Lower lobe of right lung (tissue), 2 donors: ENCODE measurements at places on chromosomes 6 and 20. TPM values are rescaled to one million over a fixed set of nuclear protein-coding genes. Genes with fewer than 3 reads are reported as not detected.

- no peak overlapping the region for H3K27ac ChIP-seq
- no peak for DNase-seq
- no peak overlapping the region for H3K4me3 ChIP-seq
- H3K36me3 ChIP-seq, result no peaks in the 10 kb centered on the region
- no peaks in the 10 kb centered on the region for H3K4me1 ChIP-seq
- H3K27me3 ChIP-seq, result no peaks in the 10 kb centered on the region
These were observed 123.7 kb downstream of the EPHA7 start for GRCh38 chr6:93295631-93296030.

GRCh38 chr6:7960848-7961247 lies 50.3 kb upstream of the TXNDC5 start:
- H3K27me3 ChIP-seq, result no peaks in the 10 kb centered on the region
- H3K4me1 ChIP-seq, result no peaks in the 10 kb centered on the region
- DNase-seq, result no peak
- no peak overlapping the region for H3K27ac ChIP-seq

- H3K27me3 ChIP-seq, result no peaks in the 10 kb centered on the region
- H3K4me3 ChIP-seq, result no peak overlapping the region
- H3K36me3 ChIP-seq, result no peaks in the 10 kb centered on the region
- no peak overlapping the region for H3K27ac ChIP-seq
- H3K4me1 ChIP-seq, result no peaks in the 10 kb centered on the region
These were observed 405.0 kb downstream of the UTRN start for GRCh38 chr6:144690133-144690532.

- H3K4me1 ChIP-seq, result peaks cover 57% of the 10 kb centered on the region
- no peak overlapping the region for H3K4me3 ChIP-seq
- H3K27me3 ChIP-seq, result no peaks in the 10 kb centered on the region
These were observed 48.2 kb upstream of the TLDC2 start for GRCh38 chr20:36827541-36828279.

DNA sequence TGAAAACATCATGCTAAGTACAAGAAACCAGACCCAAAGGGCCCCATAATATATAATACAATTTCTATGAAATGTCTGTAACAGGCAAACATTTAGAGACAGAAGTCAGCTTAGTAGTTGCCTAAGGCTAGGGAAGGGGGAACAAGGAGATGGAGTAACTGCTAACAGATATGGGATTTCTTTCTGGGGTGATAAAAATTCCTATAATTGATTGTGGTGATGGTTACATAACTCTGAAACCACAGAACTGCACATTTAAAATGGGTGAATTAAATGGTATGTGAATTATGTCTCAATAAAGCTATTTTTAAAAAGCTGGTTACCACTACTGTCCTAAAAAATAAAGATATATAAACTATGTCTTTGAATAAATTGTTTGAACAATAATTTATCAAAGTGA lies 3.2 kb downstream of the CEP162 start:
- no peaks in the 10 kb centered on the region for H3K36me3 ChIP-seq
- no peak for DNase-seq
- H3K4me3 ChIP-seq, result no peak overlapping the region
- peaks cover 16% of the 10 kb centered on the region for H3K4me1 ChIP-seq
- H3K27ac ChIP-seq, result no peak overlapping the region

GRCh38 chr6:39428816-39429215 lies 106.3 kb upstream of the KCNK16 start:
- no peaks in the 10 kb centered on the region for H3K36me3 ChIP-seq
- no peak for DNase-seq
- no peak overlapping the region for H3K27ac ChIP-seq
- peaks cover 11% of the 10 kb centered on the region for H3K4me1 ChIP-seq

- peaks cover 4% of the 10 kb centered on the region for H3K36me3 ChIP-seq
- H3K27me3 ChIP-seq, result no peaks in the 10 kb centered on the region
- DNase-seq, result no peak
- no peak overlapping the region for H3K4me3 ChIP-seq
These were observed 20.4 kb downstream of the ZC3H12D start for GRCh38 chr6:149464411-149464810.

DNA sequence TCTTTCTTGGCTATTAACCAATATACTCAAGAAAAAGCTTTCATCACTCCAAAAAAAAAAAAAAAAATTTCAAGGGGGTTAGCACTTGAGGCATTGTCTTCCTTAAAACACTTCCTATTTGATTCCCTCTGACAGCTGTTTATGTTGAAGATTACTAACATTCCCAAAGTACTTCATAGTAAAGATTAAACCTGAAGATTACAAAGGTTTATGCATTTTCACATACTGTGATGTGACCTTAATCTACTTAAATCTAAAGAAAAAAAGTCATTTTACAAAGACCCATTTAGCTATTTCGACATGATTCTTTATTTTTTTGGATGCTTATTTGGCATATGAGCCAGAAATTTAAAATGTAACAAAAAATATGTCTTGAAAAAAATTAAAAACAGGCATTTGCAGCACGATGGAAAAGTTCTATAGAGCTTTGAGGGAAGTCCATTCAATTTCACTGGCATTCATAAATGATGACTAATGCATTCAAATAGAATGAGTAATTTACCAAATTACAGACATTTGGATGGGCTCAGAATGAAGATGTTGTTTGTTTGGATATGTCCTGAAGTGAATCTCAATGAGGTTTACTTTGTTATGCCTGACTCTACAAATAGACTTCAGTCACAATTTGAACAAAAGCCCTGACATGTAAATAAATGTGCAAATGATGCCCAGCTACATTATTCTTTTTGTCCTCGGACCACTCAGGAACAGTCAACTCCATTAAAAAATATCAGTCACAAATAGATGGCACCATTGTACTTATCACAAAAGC lies 674.6 kb upstream of the MARCKS start:
- H3K27me3 ChIP-seq, result no peaks in the 10 kb centered on the region
- H3K4me3 ChIP-seq, result no peak overlapping the region
- no peak overlapping the region for H3K27ac ChIP-seq
- no peaks in the 10 kb centered on the region for H3K4me1 ChIP-seq

- no peak overlapping the region for H3K27ac ChIP-seq
- H3K4me1 ChIP-seq, result no peaks in the 10 kb centered on the region
- no peaks in the 10 kb centered on the region for H3K36me3 ChIP-seq
- DNase-seq, result no peak
- no peak overlapping the region for H3K4me3 ChIP-seq
- no peaks in the 10 kb centered on the region for H3K27me3 ChIP-seq
These were observed 195.8 kb downstream of the TAF4 start for GRCh38 chr20:61869750-61870507.

DNA sequence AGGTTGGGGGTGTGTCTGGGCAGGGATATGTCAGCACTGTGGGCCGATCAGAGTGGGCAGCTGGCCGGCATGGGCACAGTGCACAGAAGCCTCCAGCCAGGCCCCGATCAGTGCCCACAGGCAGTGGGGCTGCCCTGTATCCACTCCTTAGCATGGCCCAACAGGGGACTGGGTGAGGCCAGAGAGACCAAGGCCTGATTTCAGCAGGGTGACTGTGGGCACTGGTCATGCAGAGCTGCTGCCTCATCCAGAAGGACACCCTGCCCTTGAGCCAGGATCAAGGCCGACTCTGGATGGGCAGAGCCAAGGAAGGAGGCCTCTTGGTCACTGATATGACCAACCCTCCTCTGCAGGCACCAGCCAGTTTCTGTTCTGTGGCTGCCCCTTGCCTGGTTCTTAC lies 159.7 kb downstream of the CDH4 start:
- no peaks in the 10 kb centered on the region for H3K4me1 ChIP-seq
- no peak overlapping the region for H3K27ac ChIP-seq
- no peak overlapping the region for H3K4me3 ChIP-seq
- no peaks in the 10 kb centered on the region for H3K36me3 ChIP-seq
- no peak for DNase-seq

DNA sequence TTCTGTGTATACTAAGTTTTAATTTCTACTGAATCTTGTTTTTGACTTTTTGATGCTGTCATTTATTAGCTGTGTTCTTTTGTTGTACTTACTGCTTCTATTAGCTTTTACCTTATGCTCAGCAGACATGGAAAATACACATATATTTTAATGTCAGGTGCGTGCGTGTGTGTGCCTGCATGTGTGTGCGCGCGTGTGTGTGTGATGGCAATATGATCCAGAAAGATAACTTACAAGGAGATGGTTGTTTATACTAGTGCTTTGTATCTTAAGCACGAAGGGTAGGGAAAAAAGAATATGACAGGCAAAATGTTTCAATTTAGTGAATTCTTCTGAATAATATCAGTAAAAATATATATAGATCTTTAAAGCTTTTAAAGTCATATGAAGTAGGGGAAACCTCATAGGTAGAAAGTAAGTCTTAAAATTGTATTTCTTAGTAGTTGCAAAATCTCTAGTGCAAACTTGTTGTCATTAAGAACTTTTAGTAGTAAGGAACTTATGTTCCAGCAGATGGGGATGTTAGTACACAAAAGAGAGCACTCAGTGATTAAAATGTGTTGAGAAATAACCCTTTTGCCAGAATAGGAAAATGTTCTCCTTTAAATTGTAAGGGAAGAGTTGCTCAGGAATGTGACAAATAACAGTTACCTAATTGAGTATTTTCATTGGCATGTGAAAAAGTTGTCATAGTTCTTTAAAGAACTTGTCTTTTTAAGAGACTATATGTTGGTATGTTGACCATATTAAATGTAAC lies 13.2 kb downstream of the QKI start:
- no peaks in the 10 kb centered on the region for H3K27me3 ChIP-seq
- H3K4me3 ChIP-seq, result peak overlapping the region; percentile 2
- no peak overlapping the region for H3K27ac ChIP-seq
- H3K36me3 ChIP-seq, result no peaks in the 10 kb centered on the region
- H3K4me1 ChIP-seq, result peaks cover 92% of the 10 kb centered on the region

GRCh38 chr20:17576215-17576614 lies 6.3 kb downstream of the DSTN start:
- no peak for DNase-seq
- H3K4me1 ChIP-seq, result peaks cover 80% of the 10 kb centered on the region
- H3K27ac ChIP-seq, result no peak overlapping the region
- H3K4me3 ChIP-seq, result no peak overlapping the region

DNA sequence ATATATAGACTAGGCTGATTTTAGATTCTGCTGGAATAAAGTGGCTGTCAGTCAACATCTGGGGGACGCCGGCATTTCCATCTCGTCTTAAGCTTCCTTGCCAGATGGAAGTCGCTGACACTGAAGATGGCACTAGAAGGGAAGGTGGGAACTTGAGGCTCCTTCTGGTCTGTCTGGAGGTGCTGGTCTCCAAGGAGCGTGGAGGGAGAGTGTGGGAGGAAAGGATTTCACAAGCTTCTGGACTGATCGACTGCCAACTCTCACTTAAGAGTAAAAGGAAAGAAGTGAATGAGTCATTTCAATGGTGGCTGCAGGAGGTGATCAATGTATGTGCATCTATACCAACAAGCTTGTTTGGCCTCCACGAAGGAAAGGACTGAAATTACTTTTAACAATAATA lies 40.4 kb downstream of the DUSP22 start:
- no peak for DNase-seq
- no peaks in the 10 kb centered on the region for H3K27me3 ChIP-seq
- H3K27ac ChIP-seq, result no peak overlapping the region
- H3K36me3 ChIP-seq, result no peaks in the 10 kb centered on the region

GRCh38 chr20:11716239-11716944 lies 201.3 kb upstream of the BTBD3 start:
- H3K27me3 ChIP-seq, result no peaks in the 10 kb centered on the region
- no peak overlapping the region for H3K4me3 ChIP-seq
- H3K36me3 ChIP-seq, result no peaks in the 10 kb centered on the region

GRCh38 chr6:38193481-38194281 lies 374.2 kb downstream of the ZFAND3 start:
- no peak overlapping the region for H3K27ac ChIP-seq
- no peak for DNase-seq
- H3K4me3 ChIP-seq, result no peak overlapping the region

GRCh38 chr6:84762220-84763002 lies 2.0 kb downstream of the TBX18 start:
- H3K4me1 ChIP-seq, result peaks cover 18% of the 10 kb centered on the region
- no peaks in the 10 kb centered on the region for H3K36me3 ChIP-seq
- no peak overlapping the region for H3K27ac ChIP-seq
- H3K4me3 ChIP-seq, result peak overlapping the region; percentile 39

DNA sequence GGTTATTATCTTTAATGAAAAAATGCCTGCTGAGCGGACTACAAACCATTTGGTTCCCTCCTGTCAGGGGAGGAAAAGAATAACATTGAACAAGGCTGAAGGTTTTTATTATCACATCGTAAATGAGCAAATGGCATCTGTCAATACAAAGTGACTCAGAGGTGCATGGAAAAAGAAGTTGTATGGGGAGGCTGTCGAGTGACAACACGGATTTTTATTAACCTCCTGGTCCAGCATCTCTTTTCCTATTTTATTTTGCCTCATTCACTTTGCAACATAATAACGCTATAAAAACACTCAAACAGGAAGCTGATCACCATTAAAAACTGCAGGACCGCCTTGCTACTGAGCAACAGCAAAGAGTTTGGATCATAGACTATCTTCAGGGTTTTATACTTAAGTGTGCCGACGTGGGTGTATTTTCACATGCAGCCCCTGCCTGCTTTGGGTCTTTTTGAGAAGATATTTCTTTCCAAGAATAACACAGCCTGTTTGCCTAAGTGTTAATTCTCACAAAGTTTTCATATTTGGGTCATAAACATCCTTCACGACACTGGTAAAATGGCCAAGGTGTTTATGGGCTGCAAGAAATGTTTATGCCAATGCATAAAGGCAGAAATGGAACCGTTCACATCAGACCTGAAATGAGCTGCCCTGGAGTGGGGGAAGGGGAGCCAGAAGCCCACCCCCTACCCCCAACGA lies 132.1 kb upstream of the SALL4 start:
- H3K27ac ChIP-seq, result no peak overlapping the region
- no peak overlapping the region for H3K4me3 ChIP-seq
- DNase-seq, result no peak
- H3K4me1 ChIP-seq, result no peaks in the 10 kb centered on the region
- no peaks in the 10 kb centered on the region for H3K36me3 ChIP-seq

GRCh38 chr20:10584371-10584770 lies 89.4 kb downstream of the JAG1 start:
- H3K36me3 ChIP-seq, result no peaks in the 10 kb centered on the region
- no peak overlapping the region for H3K4me3 ChIP-seq
- DNase-seq, result no peak
- H3K4me1 ChIP-seq, result no peaks in the 10 kb centered on the region
- H3K27me3 ChIP-seq, result no peaks in the 10 kb centered on the region

TLDC2 gene
- 1.3 TPM for total RNA-seq

ATXN1 gene
- total RNA-seq, result 75.9 TPM

IP6K3 gene
- total RNA-seq, result 3.5 TPM

RIMS4 gene
- total RNA-seq, result 3.5 TPM

CGA gene
- total RNA-seq, result not detected

ADGRB3 gene
- total RNA-seq, result 2.3 TPM

TFAP2D gene
- total RNA-seq, result not detected

THBS2 gene
- total RNA-seq, result 8.8 TPM

FOXS1 gene
- total RNA-seq, result 1.1 TPM

ARHGAP40 gene
- total RNA-seq, result 0.83 TPM

SNX21 gene
- 24.1 TPM for total RNA-seq

ULBP3 gene
- 2.4 TPM for total RNA-seq

HECA gene
- total RNA-seq, result 53.1 TPM

CASS4 gene
- total RNA-seq, result 23.9 TPM

BFSP1 gene
- 2.4 TPM for total RNA-seq

ATP9A gene
- total RNA-seq, result 23.1 TPM

EYA2 gene
- total RNA-seq, result 3.5 TPM

STX11 gene
- total RNA-seq, result 54.1 TPM

VGLL2 gene
- total RNA-seq, result not detected

KHDRBS2 gene
- total RNA-seq, result 10.9 TPM
